Fibroblast of skin of left quadriceps (primary cell): ENCODE measurements at places on chromosomes 11 and 22.
A peak's percentile ranks its signal among the peaks of the same experiment; 100 is the strongest.

- DNase-seq = peak; percentile 13
Measured at GRCh38 chr11:83249972-83250593, 36.1 kb downstream of the CCDC90B start.

- DNase-seq = no peak
Measured at GRCh38 chr11:76761718-76762355, 21.3 kb upstream of the TSKU start.

DNA sequence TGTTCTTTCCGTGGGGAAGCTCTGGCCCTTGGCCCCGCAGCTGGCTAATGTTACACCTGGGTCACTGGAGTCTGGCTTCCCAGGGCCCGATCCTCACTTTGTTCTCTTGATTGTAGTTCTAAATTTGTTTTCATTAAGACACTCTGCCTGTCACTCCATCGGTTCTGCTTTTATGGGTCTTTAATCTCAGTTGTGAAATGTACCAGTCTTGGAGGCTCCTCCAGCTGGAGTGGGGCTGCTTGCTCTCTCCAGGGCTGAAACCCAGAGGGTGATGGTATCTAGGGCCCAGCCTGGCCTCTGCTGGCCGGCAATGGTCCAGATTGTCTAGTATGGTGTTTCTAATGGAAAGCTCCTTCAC lies 352.9 kb downstream of the TENM4 start:
- DNase-seq = no peak

DNA sequence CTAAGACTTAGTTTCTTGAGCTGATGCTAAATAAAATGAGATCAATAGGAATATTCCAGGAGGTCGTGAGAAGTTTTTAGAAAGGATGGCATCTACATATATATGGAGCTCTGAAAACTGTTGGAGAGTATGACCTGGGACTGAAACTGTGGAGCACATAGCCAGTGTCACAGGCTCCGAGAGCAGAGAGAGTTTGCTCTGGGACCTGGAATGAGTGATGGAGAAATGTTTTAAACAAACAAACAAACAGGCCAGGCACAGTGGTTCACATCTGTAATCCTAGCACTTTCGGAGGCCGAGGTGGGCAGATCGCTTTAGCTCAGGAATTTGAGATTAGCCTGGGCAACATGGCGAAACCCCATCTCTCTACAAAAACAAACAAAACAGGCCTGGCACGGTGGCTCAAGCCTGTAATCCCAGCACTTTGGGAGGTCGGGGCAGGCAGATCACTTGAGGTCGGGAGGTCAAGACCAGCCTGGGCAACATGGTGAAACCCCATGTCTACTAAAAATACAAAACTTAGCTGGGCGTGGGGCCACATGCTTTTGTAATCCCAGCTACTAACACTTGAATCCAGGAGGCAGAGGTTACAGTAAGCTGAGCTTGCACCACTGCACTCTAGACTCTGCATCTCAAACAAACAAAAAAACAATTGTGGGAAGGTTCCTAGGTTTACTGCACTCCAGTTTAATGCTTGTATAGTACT lies 67.1 kb downstream of the SLC35F2 start:
- no peak for DNase-seq

- DNase-seq = no peak
Measured at GRCh38 chr11:68113986-68114385, 7.2 kb downstream of the CHKA start.

DNA sequence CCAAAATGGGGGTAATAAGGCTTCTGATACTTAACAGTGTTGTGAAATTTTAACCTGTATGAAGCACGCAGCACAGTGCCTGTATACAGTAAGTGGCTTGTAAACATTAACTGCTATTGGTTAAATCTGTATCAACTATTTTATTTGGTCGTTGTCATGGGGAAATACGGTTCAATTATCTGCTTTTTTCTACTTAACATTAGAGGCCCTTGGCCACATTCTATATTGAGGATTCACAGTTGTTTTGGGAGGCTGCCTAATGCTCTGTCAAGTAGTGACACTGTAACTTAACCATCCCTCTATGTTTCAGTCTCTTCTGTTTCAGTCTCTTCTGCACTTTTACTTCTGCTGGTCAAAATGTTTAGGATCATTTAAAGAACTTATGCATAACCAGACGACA lies 95.6 kb downstream of the LDLRAD3 start:
- no peak for DNase-seq

DNA sequence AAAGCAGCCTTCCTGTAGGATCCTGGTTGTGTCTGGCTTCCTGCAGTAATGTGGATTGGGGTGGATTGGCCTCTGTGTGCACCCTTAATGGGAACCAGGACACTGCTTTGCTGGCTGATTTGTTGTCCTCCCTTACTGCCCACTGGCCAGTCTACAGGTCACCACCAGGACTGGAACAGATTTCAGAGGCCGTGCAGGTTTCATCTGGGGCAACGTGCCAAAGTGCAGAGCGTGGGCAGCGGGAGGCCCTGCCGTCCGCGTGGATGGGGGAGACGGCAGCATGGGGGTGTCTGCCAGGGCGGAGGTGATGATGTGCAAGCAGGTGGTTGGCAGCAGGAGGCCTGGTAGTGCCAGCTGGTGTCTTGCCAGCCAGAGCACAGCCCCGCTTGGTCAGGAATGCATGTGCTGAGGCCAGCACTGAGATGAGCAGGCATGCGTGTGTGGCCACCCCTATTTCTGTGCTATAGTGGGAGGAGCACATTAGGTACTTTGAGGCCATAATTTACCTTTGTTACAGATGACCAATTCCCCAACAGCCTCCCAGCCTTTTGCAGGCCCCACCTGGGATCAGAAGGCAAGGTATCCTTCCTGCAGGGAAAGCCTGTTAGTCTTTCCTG lies 24.3 kb downstream of the BCR start:
- DNase-seq = no peak

GRCh38 chr22:19238900-19239299 lies 52.6 kb downstream of the CLTCL1 start:
- no peak for DNase-seq

DNA sequence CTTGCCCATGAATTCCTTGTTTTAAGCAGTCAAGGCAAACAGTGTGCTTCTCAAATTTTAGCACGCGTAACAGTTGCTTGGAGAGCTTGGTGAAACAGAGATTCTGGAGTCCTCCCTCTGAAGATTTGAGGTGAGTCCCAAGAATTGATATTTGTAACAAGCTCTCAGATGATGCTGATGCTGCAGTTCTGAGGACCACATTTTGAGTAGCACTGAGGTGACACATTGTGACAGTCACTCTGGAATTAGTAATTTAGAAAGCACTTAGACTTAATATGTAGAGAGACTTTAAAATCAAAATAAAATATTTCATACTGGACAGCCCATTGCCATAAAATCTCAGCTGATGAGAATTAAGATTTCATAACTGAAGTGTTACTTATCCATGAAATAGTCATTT lies 38.5 kb downstream of the DNAJC24 start:
- no peak for DNase-seq

GRCh38 chr11:409008-409599 lies 5.7 kb downstream of the SIGIRR start:
- DNase-seq = no peak

- DNase-seq = no peak
Measured at GRCh38 chr22:36953239-36954080, 40.0 kb downstream of the CSF2RB start.

DNA sequence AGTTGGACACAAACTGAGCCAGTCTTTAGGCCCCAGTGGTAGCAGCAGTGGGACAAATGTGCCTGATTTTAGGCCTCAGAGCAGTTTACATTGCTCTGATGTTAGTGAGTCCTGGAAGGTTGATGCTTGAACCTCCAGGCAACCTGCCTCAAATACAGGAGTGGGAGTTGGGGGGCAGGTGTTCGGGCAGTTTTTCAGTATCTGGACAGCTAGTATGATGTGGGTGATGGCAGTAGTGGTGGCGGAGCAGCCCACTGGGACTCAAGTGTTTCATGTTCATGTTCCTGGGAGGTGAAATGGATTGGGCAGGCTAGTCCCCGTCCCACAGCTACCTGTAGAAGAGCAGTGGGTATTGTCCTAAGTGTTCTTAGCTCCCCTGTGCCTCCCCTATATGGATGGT lies 857.8 kb downstream of the JRKL start:
- DNase-seq = no peak

DNA sequence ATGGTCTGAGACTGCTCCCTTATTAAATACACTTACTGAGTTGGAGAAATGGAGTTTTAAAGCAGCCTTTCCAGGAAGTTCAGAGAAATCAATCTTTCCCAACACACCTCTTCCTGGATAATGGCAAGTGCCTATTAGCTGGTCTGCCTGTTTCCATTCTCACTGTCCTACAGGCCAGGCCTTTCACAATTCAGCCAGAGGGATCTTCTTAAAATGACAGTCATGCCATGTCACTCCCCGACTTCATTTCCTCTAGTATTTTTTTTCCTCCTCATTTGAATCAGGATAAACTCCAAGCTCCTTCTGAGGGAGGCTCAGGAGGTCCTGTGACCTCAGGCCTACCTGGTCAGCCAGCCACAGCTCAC lies 62.6 kb downstream of the FDX1 start:
- DNase-seq = no peak
